ENCODE measurements at places on chromosomes 5 and 9.

- H3K4me3 ChIP-seq: no peak overlapping the region
- no peak for DNase-seq
- no peaks in the 10 kb centered on the region for H3K36me3 ChIP-seq
- H3K4me1 ChIP-seq: no peaks in the 10 kb centered on the region
These were observed 72.9 kb upstream of the SHB start for GRCh38 chr9:38141746-38142591.

DNA sequence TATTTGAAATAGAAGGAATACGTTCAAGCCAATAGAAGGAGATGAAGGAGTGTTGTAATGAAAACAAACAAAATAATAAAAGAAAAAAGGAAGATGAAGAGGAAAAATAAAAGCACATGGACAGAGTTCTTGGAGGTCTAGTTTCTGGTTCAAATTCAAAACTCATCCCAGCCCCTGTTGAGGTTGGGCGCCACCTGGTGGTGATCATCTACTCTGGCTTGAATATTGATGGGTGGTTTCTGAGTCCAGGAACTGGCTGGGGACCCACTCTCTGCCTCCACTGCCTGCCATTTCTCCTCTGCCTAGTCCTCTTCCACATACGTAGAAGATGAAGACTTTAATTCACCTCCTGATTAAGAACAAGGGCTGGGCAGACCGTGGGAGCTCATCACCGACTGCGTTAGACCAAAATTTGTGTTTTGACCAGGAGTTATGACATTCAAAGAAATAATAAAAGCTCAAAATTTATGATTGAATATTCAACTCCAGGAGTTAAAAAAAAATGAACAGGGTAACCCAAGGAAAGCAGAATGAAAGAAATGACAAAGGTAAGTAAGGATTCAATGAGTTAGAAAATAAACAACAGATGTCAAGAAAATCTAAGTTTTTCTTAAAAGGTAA, 99.0 kb upstream of the SLC1A3 start:
- H3K27me3 ChIP-seq: peaks cover 12% of the 10 kb centered on the region
- no peak overlapping the region for H3K27ac ChIP-seq
- H3K36me3 ChIP-seq: no peaks in the 10 kb centered on the region
- peak; percentile 54 for DNase-seq

- no peak overlapping the region for H3K27ac ChIP-seq
- DNase-seq: no peak
- H3K4me1 ChIP-seq: no peaks in the 10 kb centered on the region
- peaks cover 5% of the 10 kb centered on the region for H3K36me3 ChIP-seq
- no peaks in the 10 kb centered on the region for H3K27me3 ChIP-seq
These were observed 66.0 kb downstream of the MYO10 start for GRCh38 chr5:16869821-16870796.

- no peak overlapping the region for H3K4me3 ChIP-seq
- DNase-seq: no peak
- H3K4me1 ChIP-seq: no peaks in the 10 kb centered on the region
- H3K36me3 ChIP-seq: no peaks in the 10 kb centered on the region
These were observed 73.7 kb upstream of the MTAP start for GRCh38 chr9:21728781-21729180.

DNA sequence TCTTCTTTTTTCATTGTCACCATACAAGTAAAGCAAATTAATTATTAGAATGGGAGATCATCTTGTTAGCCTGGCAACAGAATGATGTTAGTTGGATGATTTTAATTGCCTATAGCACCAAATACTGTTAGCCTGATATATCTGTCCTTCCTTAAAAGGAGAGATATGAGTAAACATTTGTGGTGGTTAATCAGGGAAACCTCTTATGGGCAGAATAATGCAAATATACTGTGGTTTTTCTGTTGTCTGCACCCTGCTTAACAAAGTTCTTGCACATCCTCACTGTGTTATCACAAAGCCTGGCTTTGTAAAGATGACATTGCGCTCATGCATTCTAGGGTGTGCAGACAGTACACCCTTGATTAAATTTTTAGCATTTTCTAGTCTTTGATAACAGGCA, 254.9 kb upstream of the SMC2 start:
- H3K27ac ChIP-seq: no peak overlapping the region
- H3K4me3 ChIP-seq: no peak overlapping the region
- H3K4me1 ChIP-seq: no peaks in the 10 kb centered on the region

- H3K4me3 ChIP-seq: no peak overlapping the region
- no peak overlapping the region for H3K27ac ChIP-seq
- DNase-seq: no peak
- H3K36me3 ChIP-seq: no peaks in the 10 kb centered on the region
These were observed 17.9 kb upstream of the KCNMB1 start for GRCh38 chr5:170407062-170407461.

Measured in naive thymus-derived CD8-positive, alpha-beta T cell (primary cell).